Karpas-422 (cell line): ENCODE measurements at places on chromosomes 11 and 22. TPM values are rescaled to one million over a fixed set of nuclear protein-coding genes. Genes with fewer than 3 reads are reported as not detected.

C22orf31 gene
- not detected in 2 replicates for total RNA-seq

NRXN2 gene
- total RNA-seq, result 0.83 TPM in 1 of 2 replicates, not detected in the other

ASPHD2 gene
- 30.7 and 33.3 TPM in 2 replicates for total RNA-seq

SCGB1D2 gene
- total RNA-seq, result not detected in 2 replicates

CABP4 gene
- total RNA-seq, result 0.29 TPM in 1 of 2 replicates, not detected in the other

- H3K27me3 ChIP-seq, result no peaks in the 10 kb centered on the region
- peaks cover 64% of the 10 kb centered on the region for H3K4me1 ChIP-seq
- no peak overlapping the region for H3K4me3 ChIP-seq
- peak overlapping the region; percentile 65 for H3K27ac ChIP-seq
Measured at GRCh38 chr11:73972620-73973449, 9.8 kb downstream of the UCP2 start.

- DNase-seq, result no peak
- no peak overlapping the region for H3K27ac ChIP-seq
- H3K36me3 ChIP-seq, result no peaks in the 10 kb centered on the region
- no peak overlapping the region for H3K4me3 ChIP-seq
- H3K27me3 ChIP-seq, result no peaks in the 10 kb centered on the region
Measured at GRCh38 chr22:34255042-34255441, 334.8 kb upstream of the LARGE1 start.

DNA sequence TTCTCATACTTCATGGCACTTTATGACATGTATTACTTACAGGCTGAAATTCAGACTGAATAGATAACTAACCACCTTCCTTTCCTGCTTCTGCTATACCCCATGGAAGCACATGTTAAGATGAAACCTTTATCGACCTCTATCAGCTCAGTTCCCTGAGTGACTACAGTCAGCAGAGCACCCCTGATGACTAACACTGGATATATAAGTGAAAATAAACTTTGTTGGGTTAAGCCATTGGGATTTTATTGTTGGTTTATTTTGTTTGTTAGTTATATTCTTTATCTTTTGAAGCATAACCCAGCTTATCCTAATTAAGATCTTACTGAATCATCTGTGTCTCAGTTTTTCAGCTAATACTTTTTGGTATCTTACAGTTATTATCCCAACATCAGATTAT lies 23.0 kb upstream of the MAML2 start:
- H3K27me3 ChIP-seq, result no peaks in the 10 kb centered on the region
- DNase-seq, result no peak
- no peak overlapping the region for H3K27ac ChIP-seq
- no peak overlapping the region for H3K4me3 ChIP-seq
- peaks cover 11% of the 10 kb centered on the region for H3K4me1 ChIP-seq

DNA sequence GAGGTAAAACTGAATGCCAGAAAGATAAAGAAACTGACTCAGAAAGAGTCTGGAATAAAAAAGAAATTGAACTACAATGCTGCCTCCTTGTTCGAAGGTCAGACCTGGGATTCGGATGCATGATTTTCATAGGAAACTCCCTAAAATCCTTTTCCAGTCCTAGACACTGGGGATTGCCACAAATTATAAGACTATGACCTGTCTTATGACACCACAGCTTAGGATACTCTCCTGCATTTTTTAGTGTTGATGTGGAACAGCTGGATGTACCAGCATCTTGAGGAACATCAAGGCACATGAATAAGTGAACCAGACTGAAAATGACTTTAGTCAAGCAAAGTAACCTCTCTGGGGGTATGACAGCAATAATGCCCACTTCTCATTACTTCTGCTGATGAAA lies 9.0 kb downstream of the KIRREL3 start:
- H3K36me3 ChIP-seq, result no peaks in the 10 kb centered on the region
- H3K4me1 ChIP-seq, result no peaks in the 10 kb centered on the region
- H3K27me3 ChIP-seq, result no peaks in the 10 kb centered on the region
- no peak for DNase-seq
- no peak overlapping the region for H3K4me3 ChIP-seq
- no peak overlapping the region for H3K27ac ChIP-seq

GRCh38 chr22:19223617-19224016 lies 45.1 kb upstream of the SLC25A1 start:
- peaks cover 1% of the 10 kb centered on the region for H3K4me1 ChIP-seq
- DNase-seq, result no peak
- H3K36me3 ChIP-seq, result no peaks in the 10 kb centered on the region
- no peaks in the 10 kb centered on the region for H3K27me3 ChIP-seq
- no peak overlapping the region for H3K4me3 ChIP-seq

DNA sequence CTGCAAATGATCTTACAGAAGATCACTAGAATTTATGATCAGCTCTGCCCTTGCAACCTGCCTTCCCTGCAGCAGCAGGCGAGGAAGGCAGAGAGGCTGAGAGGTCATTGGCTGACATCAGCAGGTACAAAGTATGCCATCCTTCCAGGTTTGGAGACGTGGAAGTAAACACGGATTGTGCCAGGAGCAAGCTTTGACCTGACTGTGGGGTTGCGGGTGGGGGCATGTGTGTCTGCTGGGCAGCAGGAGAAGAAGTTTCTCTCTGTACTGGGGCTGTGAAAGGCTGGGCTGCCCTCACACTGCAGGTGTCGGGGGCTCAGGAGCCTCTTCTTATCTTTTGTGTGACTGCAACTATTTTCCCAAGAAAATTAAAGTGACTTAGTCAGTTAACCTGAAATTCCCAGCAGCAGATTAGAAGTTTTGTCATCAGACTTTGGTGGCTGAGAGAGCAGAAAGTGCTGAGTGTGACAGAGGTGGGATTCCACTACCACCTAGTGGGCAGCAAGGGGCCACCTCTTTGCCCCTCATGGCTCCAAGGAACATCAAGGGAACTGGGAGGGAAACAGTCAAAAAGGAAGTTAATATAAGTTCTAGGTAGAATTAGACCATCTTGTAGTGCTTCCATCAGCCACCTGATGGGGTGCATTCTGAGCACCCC lies 565.9 kb downstream of the ETS1 start:
- H3K4me3 ChIP-seq, result no peak overlapping the region
- no peaks in the 10 kb centered on the region for H3K4me1 ChIP-seq
- no peaks in the 10 kb centered on the region for H3K36me3 ChIP-seq
- H3K27me3 ChIP-seq, result no peaks in the 10 kb centered on the region
- DNase-seq, result no peak

DNA sequence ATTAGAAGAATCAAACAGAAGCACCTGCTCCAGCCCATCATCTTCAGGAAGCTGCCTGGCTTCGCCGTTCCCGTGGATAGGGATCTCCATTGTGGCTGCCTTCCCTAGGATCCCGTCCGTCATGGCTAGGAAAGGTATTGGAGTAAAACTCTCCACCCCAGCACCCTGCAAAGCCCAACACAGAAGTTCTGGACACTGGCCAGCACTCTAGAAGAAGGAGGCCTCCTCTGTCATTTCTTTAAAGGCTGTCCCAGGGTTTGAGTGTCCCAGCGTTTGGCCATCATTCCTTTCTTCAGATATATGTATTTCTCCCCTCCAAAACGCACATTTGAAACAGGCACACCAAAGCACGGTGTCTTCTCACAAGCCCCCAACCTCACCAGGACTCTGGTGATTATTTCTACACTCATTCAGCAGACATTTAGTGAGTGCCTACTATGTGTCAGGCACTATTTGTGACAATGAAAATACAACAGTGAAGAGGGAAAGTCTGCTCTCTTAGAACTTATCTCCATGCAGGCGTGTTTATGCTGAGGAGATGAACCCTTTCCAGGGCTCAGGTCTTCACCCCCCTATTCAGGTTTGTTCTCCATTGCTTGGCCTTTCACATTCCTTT lies 724 bp downstream of the ARFIP2 start:
- H3K27ac ChIP-seq, result no peak overlapping the region
- peaks cover 35% of the 10 kb centered on the region for H3K36me3 ChIP-seq
- peak overlapping the region; percentile 92 for H3K4me3 ChIP-seq
- H3K4me1 ChIP-seq, result peaks cover 21% of the 10 kb centered on the region
- no peaks in the 10 kb centered on the region for H3K27me3 ChIP-seq

- H3K4me1 ChIP-seq, result peaks cover 61% of the 10 kb centered on the region
- H3K27ac ChIP-seq, result peak overlapping the region; percentile 100
- peak; percentile 94 for DNase-seq
- H3K27me3 ChIP-seq, result no peaks in the 10 kb centered on the region
- peak overlapping the region; percentile 84 for H3K4me3 ChIP-seq
Measured at GRCh38 chr11:47399860-47400767, 8.3 kb upstream of the SLC39A13 start.

DNA sequence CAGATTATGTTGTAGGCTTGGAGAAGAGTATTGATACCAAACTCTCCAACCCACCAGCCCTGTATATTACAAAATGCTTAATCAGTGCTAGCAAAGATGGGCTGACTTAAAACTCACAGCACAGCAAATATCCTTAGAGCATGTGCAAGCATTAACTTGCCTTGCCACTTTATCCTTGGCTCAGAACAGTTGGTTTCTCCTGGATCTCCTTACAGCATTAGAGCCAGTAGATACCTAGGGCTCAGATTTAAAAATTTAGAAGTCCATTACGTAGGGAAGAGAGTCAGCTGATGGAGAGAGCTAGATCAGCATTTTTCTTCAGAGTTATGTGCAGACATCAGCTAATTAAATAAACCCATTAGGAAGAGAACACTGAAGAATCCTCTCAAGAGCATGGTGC lies 198.5 kb upstream of the ZBED5 start:
- H3K27me3 ChIP-seq, result no peaks in the 10 kb centered on the region; the same call in 1 of the 2 replicates
- DNase-seq, result no peak
- H3K36me3 ChIP-seq, result no peaks in the 10 kb centered on the region
- H3K27ac ChIP-seq, result no peak overlapping the region
- no peaks in the 10 kb centered on the region for H3K4me1 ChIP-seq

- no peak for DNase-seq
- no peaks in the 10 kb centered on the region for H3K36me3 ChIP-seq
- H3K4me3 ChIP-seq, result no peak overlapping the region
- H3K27me3 ChIP-seq, result no peaks in the 10 kb centered on the region
- H3K27ac ChIP-seq, result no peak overlapping the region
- H3K4me1 ChIP-seq, result no peaks in the 10 kb centered on the region
Measured at GRCh38 chr11:87972133-87972532, 203.1 kb downstream of the RAB38 start.
